ENCODE measurements at places on chromosomes 3 and 15.

GRCh38 chr3:13544951-13545651 is 3.8 kb upstream of the FBLN2 start:
- no peak for DNase-seq

DNA sequence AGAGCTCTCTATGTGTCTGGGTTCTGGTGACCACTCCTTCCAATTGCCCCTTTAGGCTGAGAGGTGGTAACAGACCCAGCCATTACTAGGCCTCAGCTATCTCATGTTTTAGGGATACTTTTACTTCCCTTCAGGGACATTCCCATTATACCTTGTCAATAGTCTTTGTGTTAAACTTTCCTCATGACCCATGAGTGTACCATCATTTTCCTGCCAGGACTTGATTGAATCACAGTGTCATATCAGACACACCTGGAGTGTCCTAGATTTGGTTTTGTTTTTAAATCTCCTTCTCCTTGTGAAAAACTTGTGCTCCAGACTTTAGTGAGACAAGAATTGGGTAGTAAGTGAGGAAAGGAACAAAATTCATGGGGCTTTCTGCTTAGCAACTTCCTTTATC is 136.6 kb downstream of the KCNAB1 start:
- no peak for DNase-seq

DNA sequence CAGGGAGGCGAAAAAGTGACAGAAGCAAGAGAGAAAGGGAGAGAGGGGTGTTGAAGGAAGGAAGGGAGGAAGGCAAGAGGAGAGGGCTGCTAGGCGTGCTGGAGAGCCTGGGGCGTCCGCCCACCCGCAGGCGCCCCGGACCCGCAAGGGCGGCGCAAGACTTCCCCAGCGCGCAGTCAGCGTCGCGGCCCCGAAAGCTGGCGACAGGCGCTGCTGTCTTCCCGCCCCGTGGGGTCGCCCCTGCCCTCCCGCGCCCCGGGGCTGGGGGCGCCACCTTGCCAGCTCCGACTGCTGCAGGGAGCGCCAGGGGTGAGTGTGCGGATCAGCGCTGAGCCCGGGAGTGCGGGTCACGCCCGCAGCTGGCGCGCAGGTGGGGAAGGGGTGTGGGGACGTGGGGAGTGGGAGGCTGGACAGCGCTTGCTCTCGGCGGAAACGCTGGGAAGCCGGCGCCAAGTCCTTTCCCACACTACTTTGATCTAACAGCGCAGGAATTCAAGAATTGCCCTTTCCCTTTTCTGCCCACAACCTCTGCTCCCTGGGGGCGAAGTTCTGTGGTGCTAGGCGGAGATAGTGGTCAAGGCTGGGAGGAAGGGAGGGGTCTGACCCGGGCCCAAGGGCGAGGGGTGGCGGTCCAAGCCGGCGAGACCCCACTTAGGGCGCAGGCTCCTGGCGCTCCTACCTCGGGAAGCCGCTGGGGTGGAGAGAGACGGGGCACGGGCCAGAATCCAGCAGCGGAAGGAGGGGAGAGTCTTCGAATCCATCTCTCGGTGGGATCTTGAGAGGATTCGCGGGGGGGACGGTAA is 266.1 kb downstream of the CGGBP1 start:
- DNase-seq, result no peak

- DNase-seq, result no peak
Observed at GRCh38 chr15:66877477-66878271, 175.6 kb downstream of the SMAD6 start.

GRCh38 chr15:83784975-83785374 is 131.1 kb downstream of the ADAMTSL3 start:
- DNase-seq, result no peak

- DNase-seq, result no peak
Observed at GRCh38 chr3:179299999-179300613, 22.7 kb upstream of the ZNF639 start.

DNA sequence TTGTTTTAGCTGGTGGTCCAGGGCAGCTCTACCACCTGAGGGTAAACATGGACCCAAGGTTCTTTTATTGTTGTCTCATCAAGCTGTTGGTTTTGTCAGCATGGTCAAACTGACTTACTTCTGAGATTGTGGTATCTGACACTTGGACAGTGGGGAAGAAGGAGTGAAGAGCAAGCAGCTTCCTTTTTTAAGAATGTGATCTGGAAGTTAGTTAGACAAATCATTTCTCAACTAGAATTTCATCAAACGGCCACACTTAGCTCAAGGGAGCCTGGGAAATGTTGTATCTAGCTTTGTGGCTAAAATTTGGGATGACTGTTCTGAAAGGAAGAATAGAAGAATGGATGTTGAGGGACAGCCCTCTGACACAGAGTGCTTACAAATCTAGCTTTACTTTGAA is 215.2 kb downstream of the ZNF621 start:
- no peak for DNase-seq

- DNase-seq, result no peak
Observed at GRCh38 chr15:39381517-39381916, 199.4 kb upstream of the THBS1 start.

DNA sequence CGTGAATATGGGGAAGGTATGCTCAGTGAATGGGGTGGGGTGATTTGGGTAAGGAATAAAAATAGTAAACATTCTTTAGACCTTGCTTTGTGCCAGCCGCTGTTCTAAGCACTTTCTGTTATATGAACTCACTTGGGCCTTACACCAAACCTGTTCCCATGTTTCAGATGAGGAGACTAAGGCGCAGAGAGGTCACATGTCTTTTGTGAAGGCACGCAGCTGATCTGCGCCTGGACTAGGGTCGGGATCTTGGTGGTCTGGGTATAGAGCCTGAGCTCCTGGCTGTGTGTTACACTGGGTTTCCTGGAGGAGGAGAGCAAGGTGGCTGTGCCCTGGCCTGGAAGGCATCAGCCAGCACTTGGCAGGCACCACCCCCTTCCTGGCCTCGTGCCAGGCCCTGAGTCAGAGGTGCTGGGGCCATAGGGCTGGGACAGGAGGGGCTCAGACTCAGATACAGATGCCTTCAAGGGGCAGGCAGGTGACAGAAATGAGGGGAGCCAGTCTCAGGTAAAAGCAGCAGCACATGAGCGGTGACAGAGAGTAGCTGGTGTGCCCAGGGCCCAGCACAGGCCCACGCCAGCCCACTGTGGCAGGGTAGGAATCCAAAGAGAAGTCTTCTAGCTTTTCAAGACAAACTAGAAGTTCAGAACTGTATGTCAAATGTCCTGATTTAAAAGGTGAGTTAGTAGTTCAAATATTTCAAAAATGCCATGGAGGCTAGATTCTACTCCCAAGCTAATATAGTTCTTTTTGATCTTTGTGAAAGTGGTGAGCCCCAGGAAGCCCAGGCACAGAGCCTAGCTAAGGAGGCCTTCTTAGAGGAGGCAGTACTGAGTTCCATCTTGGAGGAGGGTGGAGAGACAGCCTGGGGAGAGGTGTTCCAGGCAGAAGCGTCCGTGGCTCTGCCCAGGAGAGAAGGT is 83.1 kb downstream of the DNAJB8 start:
- DNase-seq, result peak; percentile 47

DNA sequence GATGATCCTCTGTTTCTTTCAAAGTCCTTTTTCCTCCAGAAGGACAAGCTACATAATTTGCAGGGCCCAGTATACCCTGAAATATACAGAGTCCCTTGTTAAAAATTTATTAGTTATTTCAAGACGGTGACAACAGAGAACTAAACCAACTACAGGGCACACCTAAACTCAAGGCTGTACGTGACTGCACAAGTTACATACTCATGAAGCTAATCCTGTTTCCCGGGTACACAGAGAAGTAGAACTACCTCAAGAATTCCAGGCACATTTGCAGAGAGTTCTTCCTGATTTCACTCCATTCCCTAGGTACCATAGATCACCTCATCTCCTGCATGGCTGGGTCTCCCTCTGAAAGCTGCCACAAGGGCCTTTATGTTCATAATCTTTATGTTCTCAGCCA is 279.4 kb upstream of the ARL6 start:
- DNase-seq, result no peak

GRCh38 chr15:68621535-68621934 is 42.7 kb downstream of the CORO2B start:
- no peak for DNase-seq

GRCh38 chr3:50518436-50518835 is 15.0 kb upstream of the CACNA2D2 start:
- DNase-seq, result no peak

DNA sequence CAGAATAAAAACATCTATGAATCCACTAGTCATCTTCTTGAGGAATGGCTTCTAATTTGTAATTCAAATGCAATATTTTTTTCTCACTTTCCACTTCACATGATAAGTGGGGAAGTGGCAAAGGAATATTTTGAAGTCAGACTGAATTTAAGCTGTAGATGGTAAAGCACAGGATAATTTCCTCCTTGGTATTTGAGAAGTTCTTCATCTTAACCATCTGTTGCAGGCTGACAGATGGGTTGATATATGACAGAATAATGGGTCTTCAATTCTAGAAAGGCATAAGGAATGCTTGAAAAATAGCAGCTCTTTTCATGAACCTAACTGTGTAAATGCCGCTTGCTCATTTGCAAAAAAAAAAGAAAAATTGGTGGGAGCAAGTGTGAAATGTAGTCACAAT is 66.5 kb upstream of the SNTN start:
- no peak for DNase-seq

- DNase-seq, result no peak
Observed at GRCh38 chr3:186569779-186570095, 783 bp upstream of the DNAJB11 start.

- no peak for DNase-seq
Observed at GRCh38 chr3:87363721-87364120, 87.3 kb upstream of the POU1F1 start.

GRCh38 chr3:119238363-119238762 is 2.3 kb downstream of the B4GALT4 start:
- DNase-seq, result no peak

- DNase-seq, result no peak
Observed at GRCh38 chr15:99100245-99101173, 4.4 kb upstream of the SYNM start.

DNA sequence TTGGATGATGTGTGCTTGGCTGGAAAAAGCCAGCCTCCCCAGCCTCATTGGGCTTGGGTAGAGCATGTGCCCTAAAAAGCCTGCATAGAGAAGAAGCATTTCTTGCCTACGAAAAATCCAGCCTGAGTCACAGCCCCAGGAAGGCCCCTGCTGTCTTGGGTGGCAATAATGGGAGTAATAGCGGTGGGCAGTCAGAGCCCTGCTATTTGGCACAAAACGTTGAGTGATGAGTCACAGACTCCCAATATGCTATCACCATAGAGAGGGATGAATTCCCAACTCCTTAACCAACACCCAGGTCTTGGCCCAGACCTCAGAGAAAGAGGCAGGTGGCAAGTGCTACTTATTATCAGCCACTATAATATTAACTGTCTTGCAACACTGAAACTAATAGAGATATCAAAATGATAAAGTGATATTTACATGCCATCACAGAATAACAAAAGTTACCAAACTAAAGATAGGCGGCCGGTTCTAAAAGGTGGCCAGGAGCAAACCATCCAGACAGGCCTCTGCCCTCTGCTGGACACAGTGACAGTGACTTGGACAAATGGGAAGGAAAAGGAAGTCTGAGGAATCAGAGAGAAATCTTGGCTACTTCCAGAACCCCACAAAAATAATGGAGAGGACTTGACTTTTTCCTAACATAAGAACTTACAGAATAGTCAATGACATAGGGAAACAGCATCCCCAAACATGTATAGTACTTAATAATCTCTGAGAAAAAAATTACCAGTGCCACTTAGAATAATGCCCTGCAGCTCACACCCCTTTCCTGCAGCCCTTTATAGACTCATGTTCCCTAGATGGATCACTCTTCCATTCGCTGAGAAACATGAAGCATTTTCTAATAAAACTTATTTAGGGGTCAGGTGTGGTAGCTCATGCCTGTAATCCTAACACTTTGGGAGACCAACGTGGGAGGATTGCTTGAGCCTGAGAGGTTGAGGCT is 51.9 kb upstream of the MUC13 start:
- no peak for DNase-seq

DNA sequence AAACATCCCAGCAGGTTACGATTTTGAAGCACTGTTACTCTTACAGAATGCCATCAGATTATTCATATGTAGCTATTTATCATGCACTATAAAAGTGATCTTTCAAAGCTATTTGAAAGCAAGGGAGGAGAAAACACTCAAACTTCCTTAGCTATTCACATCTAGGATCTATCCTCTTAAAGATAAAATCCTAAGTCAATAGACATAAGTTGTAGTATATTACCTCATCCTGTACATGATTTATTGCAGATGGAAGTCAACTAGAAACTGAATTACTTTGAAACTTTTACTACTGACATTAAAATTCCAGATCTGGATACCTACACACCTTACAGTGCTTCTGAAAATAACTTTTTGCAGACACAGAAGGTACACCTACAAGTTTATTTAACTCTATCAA is 197.2 kb downstream of the MEIS2 start:
- no peak for DNase-seq

DNA sequence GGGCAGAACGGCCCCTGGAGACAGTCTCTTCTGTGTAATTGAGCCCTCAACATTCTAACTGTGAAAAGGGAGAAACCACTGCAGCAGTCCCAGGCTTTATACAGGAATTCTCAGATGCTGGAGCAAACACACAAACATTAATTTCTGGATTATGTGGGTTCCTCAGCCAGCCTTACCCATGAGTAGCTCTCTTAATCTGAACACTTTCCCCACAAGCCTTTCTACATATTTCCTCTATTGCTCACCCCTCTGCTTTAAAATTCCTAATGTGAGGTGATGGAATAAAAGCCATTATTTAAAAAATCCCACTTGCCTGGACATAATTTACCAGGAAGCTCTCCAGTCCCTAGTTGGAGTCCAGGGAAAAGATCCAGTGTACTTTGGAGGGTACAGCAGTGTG is 139.0 kb downstream of the CTNNB1 start:
- DNase-seq, result no peak

GRCh38 chr3:115670911-115671310 is 47.6 kb downstream of the GAP43 start:
- no peak for DNase-seq

- no peak for DNase-seq
Observed at GRCh38 chr3:74332165-74332564, 282.3 kb downstream of the CNTN3 start.

Measured in stimulated activated CD8-positive, alpha-beta memory T cell treated with anti-CD3 and anti-CD28 coated beads, Interleukin-4, amount 100 ng/mL, for 4 hours (primary cell).